ENCODE measurements at places on chromosomes 12 and 14.

DNA sequence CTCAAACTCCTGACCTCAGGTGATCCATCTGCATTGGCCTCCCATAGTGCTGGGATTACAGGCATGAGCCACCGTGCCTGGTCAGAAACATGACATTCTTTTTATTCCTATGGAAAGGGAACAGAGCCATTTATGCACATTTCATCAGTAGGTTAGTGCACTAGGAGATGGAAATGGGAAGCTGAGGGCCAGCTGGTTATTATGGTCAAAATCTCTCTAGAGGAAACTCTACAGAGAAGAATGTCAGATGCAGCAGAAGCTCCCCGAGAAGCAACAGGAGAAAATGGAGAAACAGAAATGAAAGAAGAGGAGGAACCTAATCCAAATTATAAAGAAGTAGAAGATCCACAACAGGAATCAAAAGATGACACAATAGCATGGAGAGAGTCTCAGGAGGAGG is 2.7 kb downstream of the CFAP251 start:
- no peak for DNase-seq

- no peak for DNase-seq
Observed at GRCh38 chr12:81079280-81080076, 1.6 kb downstream of the ACSS3 start.

- DNase-seq = no peak
Observed at GRCh38 chr12:117202556-117202955, 12.3 kb upstream of the FBXO21 start.

GRCh38 chr14:63266106-63266505 is 52.6 kb downstream of the GPHB5 start:
- no peak for DNase-seq

- DNase-seq = no peak
Observed at GRCh38 chr12:72018036-72018435, 79.4 kb downstream of the TPH2 start.

DNA sequence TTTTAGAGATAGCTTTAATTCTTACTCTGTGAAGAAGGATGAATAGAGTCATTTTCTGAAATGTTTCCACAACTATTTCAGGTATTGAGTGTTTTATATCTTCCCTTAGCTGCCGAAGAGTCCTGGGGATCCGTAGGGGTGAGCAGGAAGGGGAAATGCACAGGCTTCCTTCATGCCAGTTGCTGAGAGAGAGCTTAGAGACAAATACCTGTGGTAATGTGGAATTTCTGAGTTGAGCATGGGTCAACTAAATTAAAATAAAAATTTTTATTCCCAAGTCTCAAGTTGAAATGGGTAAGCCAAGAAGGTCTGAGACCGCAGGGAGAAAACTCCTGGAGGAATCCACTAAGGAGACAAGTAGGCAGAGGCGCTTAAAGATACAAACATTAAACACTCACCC is 185.7 kb downstream of the DAD1 start:
- no peak for DNase-seq

GRCh38 chr14:88422919-88423650 is 37.6 kb downstream of the SPATA7 start:
- no peak for DNase-seq

DNA sequence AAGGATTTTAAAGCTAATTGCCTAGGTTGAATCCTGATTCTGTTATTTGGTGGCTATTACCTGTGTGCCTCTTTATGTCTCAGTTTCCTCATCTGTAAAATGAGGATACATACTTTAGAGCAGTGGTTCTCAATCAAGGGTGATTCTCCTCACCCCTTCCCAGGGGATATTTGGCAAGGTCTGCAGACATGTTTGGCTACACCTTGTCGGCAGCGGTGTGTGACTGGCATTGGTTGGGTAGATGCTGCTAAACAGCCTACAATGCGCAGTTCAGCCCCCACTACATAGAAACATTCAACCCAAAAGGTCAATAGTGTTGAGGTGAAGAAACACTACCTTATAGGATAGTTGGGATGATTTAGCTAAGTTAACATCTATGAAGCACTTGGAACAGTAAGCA is 23.4 kb downstream of the LDHB start:
- DNase-seq = no peak

GRCh38 chr12:109016016-109016415 is 4.9 kb downstream of the SVOP start:
- no peak for DNase-seq

- no peak for DNase-seq
Observed at GRCh38 chr12:94769047-94769420, 118.7 kb upstream of the TMCC3 start.

GRCh38 chr12:46830731-46831334 is 5.0 kb upstream of the SLC38A4 start:
- DNase-seq = no peak

DNA sequence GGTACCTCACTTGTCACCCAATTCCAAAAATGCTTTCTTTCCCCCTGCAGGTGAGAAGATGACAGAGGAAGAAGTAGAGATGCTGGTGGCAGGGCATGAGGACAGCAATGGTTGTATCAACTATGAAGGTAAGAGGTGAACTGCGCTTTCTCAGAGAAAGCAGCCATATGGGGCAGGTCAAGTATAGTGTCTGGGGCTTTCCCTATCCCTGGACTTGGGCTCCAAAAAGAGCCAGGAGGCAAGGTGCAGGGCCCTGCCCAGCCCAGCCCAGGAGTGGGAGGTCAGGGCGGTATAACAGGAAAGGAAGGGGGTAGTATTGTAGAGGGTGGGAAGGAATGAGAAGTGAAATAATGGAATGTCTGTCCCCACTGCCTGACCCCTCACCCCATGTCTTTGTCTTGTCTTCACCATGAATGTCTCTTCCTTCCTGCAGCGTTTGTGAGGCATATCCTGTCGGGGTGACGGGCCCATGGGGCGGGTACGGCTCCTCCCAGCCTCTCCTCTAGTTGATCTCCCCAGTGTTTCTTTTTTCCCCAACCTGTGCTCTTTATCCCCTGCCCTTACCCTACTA is 2.1 kb downstream of the MYL6 start:
- no peak for DNase-seq

DNA sequence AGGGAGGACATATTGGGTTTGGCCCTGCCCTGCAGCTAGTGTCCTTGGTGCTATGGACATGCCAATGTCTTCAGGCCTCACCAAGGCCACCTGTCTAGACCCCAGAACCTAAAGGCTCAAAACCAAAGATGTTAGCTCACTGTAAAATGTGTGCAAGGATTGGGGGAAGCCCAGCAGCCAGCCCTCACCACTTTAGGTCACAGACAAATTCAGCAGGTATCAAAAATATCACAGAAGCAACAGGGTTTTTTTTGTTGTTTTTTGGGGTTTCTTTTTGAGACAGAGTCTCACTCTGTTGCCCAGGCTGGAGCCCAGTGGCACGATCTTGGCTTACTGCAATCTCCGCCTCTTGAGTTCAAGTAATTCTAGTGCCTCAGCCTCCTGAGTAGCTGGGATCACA is 29.0 kb upstream of the NINJ2 start:
- no peak for DNase-seq

- peak; percentile 9 for DNase-seq
Observed at GRCh38 chr12:63149909-63150712, 890 bp downstream of the AVPR1A start.

- no peak for DNase-seq
Observed at GRCh38 chr14:81485781-81486180, 47.9 kb downstream of the SEL1L start.

- no peak for DNase-seq
Observed at GRCh38 chr12:124646385-124647230, 79.2 kb upstream of the NCOR2 start.

Measured in renal cortex interstitium (tissue), 15 donors.